ENCODE measurements at places on chromosomes 2 and 18. TPM values are rescaled to one million over a fixed set of nuclear protein-coding genes. Genes with fewer than 3 reads are reported as not detected.

- no peak for DNase-seq
Observed at GRCh38 chr2:105680357-105680756, 64.4 kb upstream of the NCK2 start.

The USP40 gene
- 13.9 TPM for total RNA-seq

The RFTN2 gene
- 0.08 TPM for total RNA-seq

The NXPH2 gene
- not detected for total RNA-seq

GRCh38 chr2:54979321-54980044, 70.8 kb downstream of the RTN4 start:
- no peak for DNase-seq
